ENCODE measurements at places on chromosomes 6 and 20.

- no peak for DNase-seq
Measured at GRCh38 chr6:161080263-161080970, 88.8 kb downstream of the MAP3K4 start.

DNA sequence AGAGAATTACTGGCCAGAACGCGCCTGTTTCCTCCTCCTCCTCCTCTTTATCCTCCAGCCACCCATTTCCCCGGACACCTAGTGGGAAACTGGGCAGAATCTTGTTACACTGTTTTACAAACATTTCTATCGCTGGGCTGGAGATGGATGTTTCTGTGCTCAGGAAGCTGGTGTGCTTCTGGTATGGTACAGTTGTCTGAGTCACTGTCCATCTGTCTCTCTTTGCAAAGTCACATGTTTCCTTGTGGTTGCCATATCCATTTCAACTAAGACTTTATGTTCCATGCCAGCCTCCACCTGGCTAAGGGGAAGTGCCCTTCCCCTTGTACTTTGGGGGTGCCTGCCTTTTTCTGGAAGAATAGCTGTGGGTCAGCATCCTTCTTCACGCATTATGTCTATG is 52.9 kb upstream of the SLC22A16 start:
- DNase-seq, result no peak

DNA sequence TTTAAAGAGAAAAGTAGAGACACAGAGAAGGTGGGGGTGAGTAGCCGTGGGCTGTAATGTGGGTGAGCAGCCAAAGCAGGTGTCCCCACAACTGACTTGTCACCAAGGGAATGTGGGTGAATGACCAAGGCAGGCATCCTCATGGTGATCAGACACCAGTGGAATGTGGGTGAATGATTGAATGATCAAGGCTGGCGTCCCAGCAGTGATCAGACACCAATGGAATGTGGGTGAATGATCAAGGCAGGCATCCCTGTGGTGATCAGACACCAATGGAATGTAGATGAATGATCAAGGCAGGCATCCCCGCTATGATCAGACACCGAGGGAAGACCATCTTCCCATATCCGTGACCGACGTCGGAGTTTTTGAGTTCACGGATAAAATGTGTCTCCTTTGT is 49.8 kb upstream of the OR14J1 start:
- no peak for DNase-seq

DNA sequence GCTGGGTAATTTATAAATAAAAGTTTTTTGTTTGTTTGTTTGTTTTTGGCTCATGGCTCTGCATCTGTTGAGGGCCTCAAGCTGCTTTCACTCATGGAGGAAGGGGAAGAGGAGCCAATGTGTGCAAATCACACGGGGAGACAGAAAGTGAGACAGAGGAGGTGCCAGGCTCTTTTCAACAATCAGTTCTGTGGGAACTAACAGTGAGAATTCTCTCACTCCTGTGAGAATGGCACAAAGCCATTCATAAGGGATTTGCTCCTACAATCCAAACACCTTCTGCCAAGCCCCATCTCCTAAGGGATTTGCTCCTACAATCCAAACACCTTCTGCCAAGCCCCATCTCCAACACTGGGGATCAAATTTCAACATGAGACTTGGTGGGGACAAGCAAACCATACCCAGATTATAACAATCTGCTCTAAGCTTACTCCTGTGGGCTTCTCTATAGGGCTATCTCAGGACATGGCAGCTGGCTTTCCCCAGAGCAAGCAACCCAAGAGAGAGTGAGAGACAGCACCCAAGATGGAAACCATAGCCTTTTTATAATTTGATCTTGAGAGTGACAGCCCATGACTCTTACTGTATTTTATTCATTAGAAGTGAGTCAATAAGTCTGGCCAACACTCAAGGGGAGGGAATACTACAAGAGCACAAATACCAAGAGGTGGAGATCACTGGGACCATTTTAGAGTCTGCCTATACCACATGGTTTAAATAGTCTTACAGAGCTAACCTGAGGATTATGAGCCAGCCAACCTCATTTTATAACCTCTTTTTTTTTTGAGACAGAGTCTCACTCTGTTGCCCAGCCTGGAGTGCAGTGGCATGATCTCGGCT is 22.8 kb upstream of the LRRC1 start:
- DNase-seq, result no peak

DNA sequence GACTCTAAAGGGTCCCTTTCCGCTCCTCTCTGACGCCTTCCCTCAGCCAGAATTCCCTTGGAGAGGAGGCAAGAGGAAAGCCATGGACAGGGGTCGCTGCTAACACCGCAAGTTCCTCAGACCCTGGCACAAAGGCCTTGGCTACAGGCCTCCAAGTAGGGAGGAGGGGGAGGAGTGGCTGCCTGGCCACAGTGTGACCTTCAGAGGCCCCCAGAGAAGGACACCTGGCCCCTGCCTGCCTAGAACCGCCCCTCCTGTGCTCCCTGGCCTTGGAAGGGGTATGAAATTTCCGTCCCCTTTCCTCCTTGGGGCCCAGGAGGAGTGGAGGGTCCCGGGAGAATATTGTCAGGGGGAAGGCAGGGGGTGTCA is 2.7 kb downstream of the VEGFA start:
- no peak for DNase-seq

GRCh38 chr20:1883986-1884385 is 11.2 kb upstream of the SIRPA start:
- no peak for DNase-seq

GRCh38 chr6:116392132-116393013 is 21.6 kb downstream of the DSE start:
- DNase-seq, result no peak

- no peak for DNase-seq
Measured at GRCh38 chr20:48339190-48339985, 488.4 kb downstream of the PREX1 start.

- no peak for DNase-seq
Measured at GRCh38 chr20:41501376-41501775, 116.8 kb downstream of the CHD6 start.

Data from activated CD4-positive, alpha-beta T cell treated with anti-CD3 and anti-CD28 coated beads for 1 hour (primary cell).